ENCODE measurements at places on chromosomes 2 and 18.

- no peak for DNase-seq
Observed at GRCh38 chr2:237998530-237998929, 31.7 kb downstream of the UBE2F start.

DNA sequence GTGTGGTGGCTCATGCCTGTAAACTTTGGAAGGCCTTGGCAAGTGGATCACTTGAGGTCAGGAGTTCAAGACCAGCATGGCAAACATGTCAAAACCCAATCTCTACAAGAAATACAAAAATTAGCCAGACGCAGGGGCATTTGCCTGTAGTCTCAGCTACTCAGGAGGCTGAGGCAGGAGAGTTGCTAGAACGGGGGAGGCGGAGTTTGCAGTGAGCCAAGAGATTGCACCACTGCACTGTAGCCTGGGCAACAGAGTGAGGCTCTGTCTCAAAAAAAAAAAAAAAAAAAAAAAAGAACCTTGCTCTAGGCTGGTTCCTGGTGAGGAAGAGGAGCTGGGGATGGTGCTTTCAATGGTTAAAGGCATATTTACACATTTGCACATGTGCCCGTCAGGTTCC is 129.4 kb downstream of the LYPD6B start:
- DNase-seq: no peak

GRCh38 chr2:40348665-40349064 is 103.2 kb downstream of the SLC8A1 start:
- no peak for DNase-seq

DNA sequence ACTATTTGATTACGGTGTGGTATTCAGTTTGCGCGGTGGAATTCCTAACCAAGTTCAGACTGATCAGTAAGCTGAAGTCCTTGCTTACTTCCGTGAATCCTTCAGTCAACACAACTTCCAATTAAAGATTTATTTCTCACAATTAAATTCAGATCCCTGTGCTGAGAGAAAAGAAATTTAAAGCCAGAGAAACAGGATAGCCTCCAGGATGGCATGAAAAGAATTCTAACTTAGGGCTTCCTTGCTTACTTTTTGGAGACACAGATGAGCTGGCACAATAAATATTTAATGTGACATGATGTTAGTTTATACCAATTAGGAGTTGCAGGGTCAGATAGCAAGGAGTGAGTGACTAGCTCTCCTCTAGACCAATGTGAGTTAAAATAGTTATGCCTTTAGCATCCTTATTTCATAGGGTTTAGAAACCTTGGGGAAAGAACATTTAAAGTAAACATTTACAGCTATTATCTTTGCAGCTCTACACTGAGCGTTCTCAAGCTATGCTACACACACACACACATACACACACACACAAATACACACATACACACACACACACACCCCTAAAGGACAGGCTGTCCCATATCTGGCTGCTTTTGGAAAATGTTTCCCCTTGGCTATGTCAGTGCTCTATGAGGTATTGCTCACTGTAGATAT is 151.0 kb downstream of the TRIB2 start:
- no peak for DNase-seq

GRCh38 chr2:161306919-161307318 is 1.3 kb upstream of the PSMD14 start:
- DNase-seq: no peak

- no peak for DNase-seq
Observed at GRCh38 chr2:184799379-184799778, 201.1 kb downstream of the ZNF804A start.

DNA sequence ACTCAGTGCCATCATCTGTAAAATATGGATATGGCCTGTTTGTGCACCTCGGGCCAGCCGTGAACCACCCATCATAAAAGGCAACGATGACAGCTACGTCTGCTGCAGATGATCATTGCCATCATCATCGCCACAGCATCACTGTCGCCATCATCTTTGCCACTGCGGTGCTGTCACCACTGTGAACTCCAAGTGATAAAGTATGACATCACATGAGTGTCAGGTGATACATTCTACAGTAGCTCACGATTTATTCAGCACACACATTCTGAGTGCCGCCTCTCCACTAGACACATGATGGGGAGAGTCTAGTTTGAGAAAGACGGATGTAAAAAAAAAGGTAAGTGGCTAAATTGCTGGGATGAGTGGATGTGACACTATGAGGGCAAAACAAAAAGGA is 755.4 kb upstream of the RAB6C start:
- DNase-seq: no peak

DNA sequence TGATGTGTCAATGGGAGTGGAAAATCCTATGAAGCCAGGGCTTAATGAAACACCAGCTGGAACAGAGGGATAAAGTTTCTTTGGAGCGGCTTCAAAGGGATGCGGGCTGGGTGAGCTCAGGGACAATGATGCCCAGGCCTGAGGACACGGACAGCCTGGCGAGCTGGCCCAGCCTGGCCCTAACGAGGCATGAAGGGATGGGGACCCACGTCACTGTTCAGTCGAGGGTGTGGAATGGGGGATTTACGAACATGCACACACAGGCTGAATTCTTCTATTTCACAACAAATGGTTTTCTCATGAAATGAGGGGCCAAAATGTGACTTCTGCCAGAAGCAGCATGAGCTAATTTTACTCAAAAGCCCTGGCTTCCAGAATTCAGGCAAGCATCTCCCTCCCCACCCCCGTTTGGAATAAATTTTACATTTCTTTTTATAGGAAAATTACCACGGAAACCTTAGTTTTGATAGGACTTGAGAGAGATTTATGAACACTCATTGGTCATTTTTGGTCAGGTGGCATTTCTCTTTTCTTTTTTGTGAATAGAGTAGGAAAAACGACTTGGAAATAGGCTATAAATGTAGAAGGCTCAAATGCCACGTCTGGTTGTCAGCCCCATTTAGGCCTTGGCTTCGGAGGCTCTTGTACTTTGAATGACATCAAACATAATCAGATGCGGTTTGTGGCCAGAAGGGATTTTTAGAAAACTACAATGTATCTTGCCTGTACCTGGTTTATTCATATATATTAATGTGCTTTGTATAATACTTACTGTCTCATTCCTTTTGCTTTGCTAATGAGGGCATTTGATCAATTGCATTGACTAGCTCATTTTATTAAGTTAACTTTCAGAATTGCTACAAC is 893.8 kb upstream of the CELF4 start:
- DNase-seq: no peak

DNA sequence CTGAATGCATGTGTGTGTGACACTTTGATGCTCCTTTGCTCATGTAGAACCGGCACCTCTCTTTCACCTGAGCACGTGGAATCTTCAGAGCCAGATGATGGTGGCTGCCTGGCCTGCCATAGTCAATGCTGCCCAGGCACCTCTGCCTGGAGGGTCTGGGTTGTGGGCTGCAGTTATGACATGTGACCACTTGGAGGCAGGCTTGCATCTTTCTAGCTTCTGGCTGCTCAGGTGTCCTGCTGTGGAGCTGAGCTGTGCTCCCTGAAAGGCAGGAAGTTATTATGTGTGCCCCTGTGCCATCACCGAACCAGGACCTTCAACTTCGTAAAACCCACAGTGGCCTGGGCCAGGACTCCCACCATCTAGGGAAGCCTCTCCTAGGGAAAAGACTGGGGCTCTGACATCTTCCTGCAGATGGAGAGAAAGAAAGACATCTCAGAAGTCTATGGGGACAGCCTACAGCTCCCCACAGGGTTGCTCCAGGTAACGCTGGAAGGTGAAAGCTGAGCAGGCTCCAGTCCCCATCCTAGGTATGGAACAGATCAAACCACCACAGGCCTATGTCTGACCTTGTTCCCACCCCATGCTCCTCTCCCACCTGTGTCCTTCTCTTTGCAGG is 30.2 kb downstream of the PSD4 start:
- DNase-seq: no peak

GRCh38 chr2:207123335-207123744 is 42.4 kb downstream of the KLF7 start:
- DNase-seq: no peak

DNA sequence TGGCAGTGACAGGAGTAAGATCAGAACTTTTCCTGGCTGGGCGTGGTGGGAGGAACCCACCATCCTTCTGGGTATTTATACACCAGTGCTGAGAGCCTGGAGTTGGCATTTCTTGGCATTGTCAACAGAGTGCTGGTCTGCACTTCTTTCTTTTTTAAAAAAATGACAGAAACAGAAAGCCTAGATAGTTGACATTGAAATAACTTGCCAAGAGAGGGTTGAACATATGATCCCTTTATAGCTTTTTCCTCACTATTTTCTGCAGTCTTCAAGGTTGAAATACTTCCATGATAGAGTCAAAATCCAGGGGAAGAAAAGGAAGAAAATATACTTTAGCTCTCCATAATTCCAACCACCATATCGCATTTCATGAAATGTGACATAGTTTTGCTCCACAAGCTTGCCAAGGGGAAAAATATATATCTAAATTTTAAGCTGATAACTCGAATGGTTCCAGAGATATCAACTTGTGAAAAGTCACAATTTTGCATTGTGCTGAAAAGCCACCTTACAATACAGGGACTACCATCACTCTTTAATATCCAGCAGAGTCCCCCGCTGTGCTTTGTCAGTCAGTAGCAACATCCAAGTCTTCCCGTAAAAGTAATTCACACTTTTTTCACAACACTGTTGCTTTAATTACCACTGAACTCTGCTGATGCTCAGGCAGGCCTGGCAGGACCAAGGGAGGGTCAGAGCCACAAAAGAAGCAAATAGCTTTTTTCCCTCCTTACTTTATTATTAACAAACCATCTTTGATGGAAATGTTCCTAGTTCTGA is 764.9 kb upstream of the FANCL start:
- DNase-seq: no peak

GRCh38 chr2:235044501-235045271 is 92.9 kb downstream of the SH3BP4 start:
- DNase-seq: no peak

GRCh38 chr2:86487062-86487461 is 45.9 kb downstream of the KDM3A start:
- no peak for DNase-seq

GRCh38 chr2:177044671-177045070 is 167.9 kb upstream of the HNRNPA3 start:
- DNase-seq: no peak

GRCh38 chr2:99278793-99279291 is 22.2 kb downstream of the LYG1 start:
- no peak for DNase-seq

GRCh38 chr2:197515315-197515738 is 539 bp upstream of the MOB4 start:
- DNase-seq: no peak

DNA sequence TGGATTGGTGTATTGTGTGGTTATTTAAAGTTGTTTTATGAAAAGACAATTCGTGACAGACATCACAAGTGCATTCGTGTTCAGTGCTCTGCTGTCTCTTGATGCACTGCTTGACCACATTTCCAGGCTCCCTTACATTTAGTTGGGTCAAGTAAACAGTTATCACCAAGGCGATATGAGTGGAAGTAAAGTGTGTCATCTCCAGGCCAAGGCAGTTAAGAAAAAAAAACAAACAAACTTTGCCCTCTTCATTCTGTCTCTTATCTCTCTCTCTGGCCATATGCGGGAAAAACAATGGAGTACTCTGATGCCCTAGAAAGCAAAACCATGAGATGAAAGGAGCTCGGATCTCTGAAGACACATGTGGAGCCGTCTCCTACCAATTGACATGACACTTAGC is 131.1 kb downstream of the DSEL start:
- DNase-seq: no peak

- DNase-seq: no peak
Observed at GRCh38 chr2:19860022-19860421, 41.8 kb downstream of the TTC32 start.

DNA sequence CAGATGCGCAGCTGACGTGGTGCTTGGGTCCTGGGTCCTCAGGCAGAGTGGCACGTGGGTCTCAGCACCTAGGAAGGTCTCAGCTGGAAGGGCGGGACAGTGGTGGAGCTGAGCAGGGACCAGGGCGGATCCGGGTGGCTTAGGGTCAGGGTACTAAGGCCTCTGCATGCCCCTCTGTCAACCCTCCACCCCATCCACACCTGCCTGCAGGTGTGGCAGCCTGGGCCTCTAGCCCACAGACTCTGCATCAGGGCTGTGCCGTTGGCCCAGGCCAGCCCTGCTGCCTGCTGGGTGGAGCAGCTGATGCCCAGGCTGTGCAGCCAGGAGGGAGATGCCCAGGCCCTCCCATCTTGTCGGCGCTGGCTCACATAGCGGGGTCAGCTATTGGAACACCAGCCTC is 24.6 kb upstream of the OTOS start:
- DNase-seq: no peak

DNA sequence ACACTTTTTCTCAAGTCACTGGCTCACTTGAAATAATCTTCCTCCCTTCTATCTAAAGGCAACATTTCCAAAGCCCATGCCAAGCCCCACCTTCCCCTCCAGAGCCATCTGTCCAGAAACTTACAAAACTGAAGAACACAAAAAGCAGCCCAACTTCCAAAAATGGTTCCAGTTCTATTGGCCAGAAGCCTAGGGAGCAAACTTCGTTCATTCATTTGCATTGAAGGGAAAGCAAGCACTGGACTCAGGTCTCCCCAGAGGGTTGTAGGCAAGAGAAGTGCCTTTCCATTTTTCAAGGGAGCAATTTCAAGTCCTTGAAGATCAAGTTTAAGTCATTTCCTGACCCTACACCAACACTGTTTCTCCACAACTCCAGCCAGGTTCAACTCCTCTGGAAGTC is 585.0 kb downstream of the BCL11A start:
- no peak for DNase-seq

GRCh38 chr18:3584897-3585460 is 135.0 kb downstream of the TGIF1 start:
- no peak for DNase-seq

DNA sequence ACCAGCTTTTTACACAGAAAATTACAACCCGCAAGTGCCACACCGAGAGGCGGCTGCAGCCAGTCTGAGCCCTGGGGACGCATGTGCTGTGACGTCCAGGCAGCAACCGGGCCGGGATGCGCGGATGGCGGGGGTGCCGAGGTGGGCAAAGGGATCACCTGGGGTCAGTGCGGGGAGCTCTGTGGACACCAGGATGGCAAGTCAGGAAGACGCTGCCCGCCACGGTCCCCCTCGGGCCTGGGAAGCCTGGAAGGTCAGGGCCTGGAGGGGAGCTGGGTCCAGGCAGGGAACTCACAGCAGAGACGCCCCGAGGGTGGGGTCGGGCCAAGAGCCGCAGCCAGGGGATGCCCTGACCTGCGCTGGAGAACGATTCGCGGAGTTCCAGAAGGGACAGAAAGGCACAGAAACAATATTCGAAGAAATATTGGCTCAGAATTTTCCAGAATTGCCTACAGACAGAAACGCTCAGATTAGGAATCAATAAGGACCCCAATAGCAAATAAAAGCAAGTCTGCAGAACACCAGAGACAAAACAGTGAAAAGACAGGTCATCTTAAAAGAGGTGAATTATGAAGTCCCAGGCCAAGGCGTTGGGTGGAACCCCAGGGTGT is 11.7 kb upstream of the KIF1A start:
- DNase-seq: no peak

DNA sequence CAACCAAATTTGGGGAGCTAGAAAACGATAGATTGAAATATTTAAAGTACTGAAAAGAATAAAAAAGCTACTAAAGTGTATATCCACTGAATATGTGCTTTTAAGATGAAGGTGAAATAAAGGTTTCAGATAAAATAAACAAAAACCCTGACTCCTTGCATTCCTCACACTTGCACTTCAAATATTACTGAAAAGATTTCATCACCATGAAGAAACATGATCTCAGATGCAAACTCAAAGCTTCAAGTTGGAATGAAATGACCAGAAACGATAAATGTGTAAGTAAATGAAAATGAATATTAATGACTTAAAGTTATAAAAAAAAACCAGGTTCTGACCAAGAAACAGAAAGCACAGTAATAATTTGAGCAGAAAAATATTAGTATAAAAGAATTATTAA is 1246.0 kb upstream of the ACVR2A start:
- DNase-seq: no peak

GRCh38 chr18:10523544-10523943 is 2.3 kb upstream of the NAPG start:
- no peak for DNase-seq

Data from cortex of kidney (tissue), 1 donor.